ENCODE measurements at places on chromosomes 7 and 10.

GRCh38 chr7:87878208-87878735 is 2.0 kb downstream of the DBF4 start:
- no peak for DNase-seq

GRCh38 chr7:150379441-150380379 is 580 bp downstream of the ZNF775 start:
- DNase-seq = no peak

GRCh38 chr10:96978621-96979154 is 146.6 kb downstream of the LCOR start:
- DNase-seq = no peak

GRCh38 chr7:24722386-24723177 is 34.7 kb downstream of the GSDME start:
- no peak for DNase-seq

DNA sequence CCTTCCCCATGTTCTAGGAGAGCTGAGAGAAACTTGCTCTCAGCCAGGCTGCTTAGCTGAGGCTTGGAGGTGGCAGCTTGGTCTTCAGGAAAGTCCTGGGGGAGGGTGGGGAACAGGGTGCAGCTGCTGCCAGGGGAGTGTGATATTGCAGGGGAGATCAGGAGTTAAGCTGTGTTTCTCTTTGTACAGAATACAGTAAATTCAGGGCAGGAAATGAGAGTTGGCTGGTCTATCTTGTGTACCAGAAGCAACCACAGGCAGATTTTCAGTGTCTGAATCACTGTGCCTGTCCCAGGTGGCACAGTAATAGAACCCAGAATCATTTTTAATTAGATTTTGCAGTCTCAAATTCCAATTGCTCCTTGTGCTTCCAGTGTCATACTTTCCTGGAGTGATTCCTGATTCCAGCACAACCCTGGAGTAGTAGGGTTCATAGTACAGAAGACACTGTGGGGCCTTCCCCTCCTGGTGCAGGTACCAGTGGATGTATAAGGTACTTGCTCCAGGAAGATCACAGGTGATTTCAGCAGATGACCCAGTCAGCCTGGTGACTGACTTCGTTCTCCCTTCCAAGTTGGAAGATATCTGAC is 94.0 kb upstream of the TARP start:
- DNase-seq = no peak

DNA sequence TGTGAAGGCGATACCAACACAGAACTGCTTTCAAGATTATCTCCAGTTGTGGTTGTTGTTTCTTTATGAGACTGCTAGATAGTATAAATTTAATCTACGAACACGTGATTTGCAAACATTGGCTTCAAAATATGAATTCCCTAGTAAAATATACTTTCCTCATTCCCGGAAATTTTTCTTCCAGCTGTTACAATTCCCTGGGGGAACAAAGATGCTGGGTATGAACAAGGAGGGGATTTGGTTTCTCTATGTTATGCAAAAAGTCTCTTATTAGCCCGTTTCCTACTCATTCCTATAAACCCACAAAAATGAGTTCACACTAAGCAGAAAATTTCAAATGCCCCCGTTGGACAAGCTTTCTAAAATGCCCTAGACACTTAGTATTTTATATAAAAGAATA is 928.3 kb downstream of the CNTNAP2 start:
- DNase-seq = no peak

DNA sequence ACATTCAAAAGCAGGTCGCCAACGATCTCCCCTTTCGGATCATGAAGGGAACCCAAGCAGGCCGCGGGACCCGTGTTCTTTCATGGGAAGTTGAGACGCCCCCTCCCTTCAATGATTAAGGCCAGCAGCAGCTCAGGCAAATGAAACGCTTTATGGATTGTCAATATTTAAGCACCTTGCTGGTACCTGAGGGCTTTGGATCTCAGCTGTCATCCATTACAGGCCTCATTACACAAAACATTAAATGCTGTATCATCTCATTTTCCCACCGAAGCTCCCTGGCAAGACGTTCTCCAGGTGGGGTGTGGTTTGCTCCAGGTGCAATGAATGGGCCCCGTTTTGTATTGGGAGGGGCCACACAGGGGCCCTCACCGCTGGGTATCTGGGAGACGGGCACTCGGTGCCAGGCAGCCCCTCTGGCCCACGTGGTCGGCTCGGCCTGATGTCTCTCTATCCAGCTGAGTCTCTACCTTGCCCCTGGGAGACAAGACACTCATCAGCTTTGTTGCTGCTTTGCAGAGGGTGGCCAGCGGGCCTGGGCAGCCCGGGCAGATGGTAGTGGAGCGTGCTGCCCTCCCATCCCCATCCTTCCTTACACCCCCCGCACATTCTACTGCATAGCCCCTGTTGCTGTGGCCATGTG is 456.1 kb upstream of the FOXK1 start:
- DNase-seq = no peak
